Activated CD4-positive, alpha-beta T cell treated with anti-CD3 and anti-CD28 coated beads, Interleukin-2, amount 50 U/mL, for 1 hour (primary cell): ENCODE measurements at places on chromosomes 11 and 22.

- no peak for DNase-seq
Measured at GRCh38 chr11:8049084-8049483, 31.9 kb upstream of the TUB start.

DNA sequence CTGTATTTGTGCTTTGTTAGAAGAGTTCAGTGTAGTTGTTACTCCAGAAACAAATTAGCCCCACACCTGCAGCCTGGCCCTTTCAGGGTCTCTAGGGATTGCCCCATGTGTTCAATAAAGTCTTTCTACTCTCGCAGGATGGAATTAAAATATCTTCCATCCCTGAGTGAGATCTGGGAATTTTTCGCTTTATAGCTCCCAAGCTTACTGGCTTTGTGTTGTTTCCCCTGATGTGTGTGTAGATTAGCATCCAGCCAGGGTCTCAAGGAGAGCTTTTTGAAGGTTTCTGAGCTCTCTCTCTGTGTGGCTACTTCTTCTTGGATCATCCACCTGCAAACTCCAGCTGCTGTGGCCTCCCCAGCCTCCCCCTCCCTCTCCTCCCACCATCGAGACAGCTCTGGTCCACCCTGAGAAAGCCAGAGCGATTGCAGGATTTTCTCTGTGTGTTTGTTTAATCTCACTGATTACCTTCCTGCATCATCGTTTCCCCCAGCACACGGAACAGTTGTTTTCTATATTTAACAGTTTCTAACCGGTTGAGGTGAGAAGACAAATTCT lies 553.5 kb downstream of the TBC1D22A start:
- DNase-seq, result no peak

GRCh38 chr11:67242548-67242947 lies 23.7 kb upstream of the GRK2 start:
- no peak for DNase-seq

DNA sequence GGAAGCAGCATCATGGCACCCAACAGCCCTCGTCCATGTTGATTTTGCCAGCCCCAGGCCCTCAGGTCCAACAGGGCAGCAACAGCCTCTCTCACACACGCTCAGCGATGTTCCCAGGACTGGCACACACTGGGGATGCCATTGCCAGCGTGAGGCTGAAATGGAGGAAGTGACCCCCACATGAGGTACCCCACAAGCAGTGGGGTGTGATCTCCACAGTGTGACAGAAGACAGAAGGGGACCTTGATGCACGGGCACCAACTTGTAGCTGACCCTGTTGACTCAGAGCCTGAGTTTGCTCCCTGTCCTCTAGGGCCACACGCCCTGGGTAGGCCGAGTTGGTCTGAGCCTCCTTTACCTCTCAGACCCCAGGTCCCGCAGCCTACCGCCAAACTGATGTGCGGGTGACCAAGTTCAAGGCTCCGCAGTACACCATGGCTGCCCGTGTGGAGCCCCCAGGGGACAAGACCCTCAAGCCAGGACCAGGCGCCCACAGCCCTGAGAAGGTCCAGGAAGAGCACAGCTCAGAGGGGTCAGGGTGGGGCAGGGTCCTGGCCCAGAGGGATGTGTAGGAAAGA lies 6.2 kb downstream of the SCGB1C1 start:
- DNase-seq, result no peak

GRCh38 chr11:11309906-11310305 lies 43.1 kb downstream of the CSNK2A3 start:
- DNase-seq, result no peak

DNA sequence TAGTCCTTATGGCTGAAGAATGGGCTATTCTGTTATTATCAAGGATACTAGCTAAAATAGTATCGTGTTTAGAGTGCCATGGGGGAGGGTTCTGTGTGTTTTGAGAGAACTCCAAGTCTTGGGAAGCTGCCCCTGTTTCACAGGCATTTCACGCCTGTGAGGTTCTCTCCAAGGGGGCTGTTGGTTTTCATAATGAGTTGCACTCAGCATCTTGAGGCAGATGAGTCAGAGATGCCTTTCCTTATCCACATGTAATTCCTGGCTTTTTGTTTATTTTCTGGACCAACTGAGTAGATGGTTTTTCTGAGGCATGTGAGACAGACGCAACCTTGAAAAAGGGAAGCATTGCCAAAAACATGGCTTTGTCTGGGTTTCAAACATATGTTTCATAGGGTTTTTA lies 203.7 kb downstream of the ARHGAP42 start:
- no peak for DNase-seq

DNA sequence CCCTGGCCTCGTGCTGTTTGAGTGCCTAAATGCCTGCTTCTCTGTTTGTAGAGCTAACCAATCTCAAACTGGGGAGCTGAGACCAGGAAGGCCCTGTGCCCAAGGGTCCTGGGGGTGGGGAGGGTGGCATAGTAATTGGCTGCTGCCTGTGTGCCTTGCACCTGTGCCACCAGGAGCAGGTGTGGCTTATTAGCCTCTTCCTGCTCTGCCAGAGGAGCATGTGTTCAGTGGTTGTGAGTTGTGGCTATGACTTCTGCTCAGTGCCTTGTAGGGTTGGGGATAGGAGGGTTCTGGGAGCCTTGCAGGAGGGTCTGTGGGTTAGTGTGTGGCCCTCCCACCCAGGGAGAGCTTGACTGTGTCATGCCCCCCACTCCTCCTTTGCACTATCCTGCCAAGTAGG lies 109.2 kb downstream of the ZBTB16 start:
- DNase-seq, result no peak

- peak; percentile 95 for DNase-seq
Measured at GRCh38 chr22:46674367-46674781, 54.2 kb downstream of the GRAMD4 start.

DNA sequence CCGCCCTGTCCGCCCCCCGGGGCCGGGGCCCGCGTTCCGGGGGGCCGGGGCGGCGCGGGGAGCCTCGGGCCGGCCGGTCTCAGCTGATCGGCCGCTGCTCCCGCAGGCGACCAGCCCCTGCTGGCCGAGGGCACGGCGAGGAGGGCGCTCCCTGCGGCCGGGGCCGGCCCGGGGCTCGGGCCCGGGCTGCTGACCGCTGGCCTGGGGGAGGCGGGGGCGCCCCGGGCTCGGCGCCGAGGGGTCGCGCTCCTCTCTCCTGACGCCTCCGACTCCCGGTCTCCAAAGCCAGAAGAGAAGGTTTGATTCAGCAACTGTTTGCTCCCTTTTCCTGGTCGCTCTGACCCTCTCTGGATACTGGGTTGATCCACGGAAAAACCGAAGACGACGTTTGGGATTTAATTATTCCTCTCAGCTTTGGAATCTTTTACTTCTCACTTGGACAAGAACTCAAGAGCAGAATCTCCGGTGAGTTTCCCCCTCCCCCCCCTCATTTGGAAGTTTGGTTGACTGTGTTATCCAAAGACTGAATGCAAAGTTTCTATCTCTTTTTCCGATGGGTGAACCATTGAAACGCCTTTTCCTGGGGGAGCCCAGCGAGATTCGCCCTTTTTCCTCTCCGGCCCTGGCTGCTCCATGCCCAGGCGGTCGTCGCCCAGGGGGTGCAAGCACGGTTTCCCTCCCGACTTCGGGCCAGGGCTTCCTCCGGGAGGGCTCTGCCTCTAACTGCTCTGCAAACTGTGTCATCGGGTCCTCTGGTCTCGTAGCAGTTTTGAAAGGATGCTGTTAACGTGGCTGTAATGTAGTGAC lies 725 bp downstream of the KDM2A start:
- DNase-seq, result peak; percentile 9

GRCh38 chr11:57425565-57426438 lies 1.1 kb downstream of the SLC43A3 start:
- no peak for DNase-seq

- DNase-seq, result no peak
Measured at GRCh38 chr11:67268962-67269268, 2.6 kb downstream of the GRK2 start.

DNA sequence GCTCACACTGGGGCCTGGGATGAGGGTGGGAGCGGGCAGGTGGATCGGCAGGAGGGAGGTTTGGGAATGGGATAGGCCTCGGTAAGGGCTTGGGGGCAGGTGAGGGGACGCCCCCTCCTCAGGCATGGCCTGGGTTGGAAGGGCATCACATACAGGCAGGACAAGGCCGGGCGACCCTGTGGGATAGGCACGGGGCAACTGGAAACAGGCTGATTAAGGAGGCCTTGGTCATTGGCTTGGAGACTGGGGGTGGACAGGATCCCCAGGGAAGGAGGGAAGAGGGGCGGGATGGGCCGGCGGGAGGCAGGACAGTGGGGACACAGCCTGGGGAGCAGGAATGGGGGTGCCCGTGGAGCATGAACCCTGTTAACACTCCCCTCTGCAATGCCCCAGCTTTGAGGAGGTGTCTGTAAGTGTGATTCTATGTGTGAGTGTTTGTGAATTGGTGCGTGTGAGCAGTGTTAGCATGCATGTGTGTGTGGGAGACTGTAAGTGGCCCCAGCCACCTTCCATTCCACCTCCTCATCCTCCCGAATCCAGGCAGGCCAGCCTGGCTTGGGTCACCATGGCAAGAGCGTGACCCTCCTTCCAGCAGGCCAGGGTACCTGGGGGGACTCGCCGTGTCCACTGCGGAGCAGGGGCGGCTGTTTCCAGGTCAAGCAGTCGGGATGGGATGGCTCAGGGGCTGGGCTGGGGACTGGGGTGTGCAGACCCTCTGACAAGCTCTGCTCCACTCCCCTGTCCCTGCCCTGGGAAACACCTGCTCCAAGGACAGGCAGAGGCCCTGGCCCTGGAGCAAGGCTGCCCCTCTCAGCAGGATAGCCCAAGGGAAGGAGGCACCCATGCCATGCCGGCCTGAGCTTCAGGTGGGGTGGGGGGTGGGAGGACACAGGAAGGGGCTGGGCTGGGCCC lies 3.4 kb upstream of the PIM3 start:
- no peak for DNase-seq

- no peak for DNase-seq
Measured at GRCh38 chr11:34769224-34769623, 147.0 kb downstream of the APIP start.

- no peak for DNase-seq
Measured at GRCh38 chr11:102155676-102156075, 45.4 kb downstream of the YAP1 start.

DNA sequence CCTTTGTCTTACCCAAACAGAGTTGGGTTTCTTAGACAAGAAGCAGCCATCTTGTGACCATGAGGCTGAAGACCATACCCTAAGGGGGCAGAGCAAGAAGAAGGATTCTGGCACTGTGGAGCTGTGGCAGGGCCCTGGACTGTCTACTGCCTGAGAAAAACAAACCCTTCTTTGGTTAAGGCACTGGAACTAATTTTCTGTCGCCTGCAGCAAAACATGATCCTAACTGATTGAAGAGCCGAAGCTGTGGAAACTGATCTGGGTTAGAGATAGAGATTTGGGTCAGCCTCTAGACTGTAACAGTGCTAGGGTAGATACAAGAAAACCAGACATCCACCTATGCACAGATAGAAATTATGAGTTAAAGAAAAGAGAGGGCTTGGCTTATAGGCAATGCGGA lies 11.3 kb upstream of the ACER3 start:
- DNase-seq, result no peak

DNA sequence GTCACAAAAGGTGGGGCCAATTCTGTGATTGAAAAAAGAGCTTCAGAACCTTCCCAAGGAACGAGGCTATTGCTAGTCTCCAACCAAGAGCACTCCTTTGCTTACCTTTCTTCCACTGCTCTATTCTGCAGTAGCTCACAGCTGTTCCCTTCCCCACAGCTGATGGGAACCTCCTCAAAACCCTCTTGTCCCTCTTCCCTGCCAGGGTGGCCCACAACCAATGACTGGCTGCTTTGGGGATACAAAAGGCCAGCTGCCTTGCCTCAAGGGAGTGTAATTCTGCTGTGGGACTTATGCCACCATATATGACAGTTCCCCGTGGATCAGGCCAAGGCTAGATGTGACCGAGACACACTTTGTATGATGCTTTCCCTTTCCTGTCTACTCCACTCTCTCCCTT lies 15.0 kb downstream of the KCNE3 start:
- DNase-seq, result no peak

- no peak for DNase-seq
Measured at GRCh38 chr22:49921508-49922278, 3.3 kb downstream of the CRELD2 start.

DNA sequence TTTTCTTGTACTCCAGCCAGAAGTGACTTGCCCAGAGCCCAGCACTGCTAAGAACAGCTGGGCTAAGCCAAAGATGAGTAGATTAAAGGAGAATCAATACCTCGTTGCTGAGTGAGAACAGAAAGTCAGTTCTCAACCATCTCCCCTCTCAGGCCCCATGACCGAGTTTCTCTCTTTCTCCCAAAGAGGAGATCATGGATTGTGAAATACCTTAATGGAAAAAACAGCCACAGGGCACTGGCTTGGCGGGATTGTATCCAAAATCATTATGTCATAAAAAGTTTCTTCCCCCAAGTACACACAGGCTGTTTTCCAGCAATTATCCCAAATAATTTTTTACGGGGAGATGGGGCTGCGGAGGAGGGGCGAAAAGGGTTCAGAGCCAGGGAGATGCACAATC lies 111.8 kb upstream of the TMEM45B start:
- DNase-seq, result no peak

- no peak for DNase-seq
Measured at GRCh38 chr11:46050003-46050461, 71.2 kb downstream of the PHF21A start.

- no peak for DNase-seq
Measured at GRCh38 chr22:44932493-44932892, 77.3 kb downstream of the PHF21B start.

DNA sequence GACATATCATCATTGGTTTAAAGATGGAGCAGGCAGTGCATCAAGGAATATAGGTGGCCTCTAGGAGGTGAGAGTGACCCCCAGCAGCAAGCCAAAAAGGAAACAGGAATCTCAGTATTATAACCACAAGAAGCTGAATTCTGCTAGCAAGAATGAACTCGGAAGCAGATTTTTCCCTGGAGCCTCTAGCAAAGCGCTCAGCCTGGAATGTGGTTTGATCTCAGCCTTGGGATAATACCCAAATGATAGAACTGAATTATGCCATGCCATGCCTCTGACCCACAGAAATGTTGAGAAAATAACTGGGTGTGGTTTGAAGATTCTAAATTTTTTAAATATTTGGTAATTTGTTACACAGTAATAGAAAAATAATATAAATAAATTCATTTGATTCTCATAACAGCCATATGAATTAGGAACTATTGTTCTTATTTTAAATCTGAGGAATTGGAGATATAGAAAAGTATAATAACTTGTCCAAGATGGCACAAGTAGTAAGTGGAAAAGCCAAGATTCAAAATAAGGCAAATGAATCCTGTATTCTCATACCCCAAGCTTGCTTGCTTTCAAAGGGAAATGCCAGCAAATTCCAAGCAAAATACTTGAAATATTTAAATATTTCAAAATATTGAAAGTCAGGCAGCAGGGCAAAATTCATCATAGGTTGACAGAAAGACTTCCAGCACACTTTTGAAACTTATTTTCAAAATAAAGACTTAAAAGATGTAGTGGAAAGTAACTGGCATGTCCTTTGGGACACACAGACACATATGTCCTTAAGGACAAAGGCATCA lies 567.4 kb downstream of the KCNA4 start:
- no peak for DNase-seq

DNA sequence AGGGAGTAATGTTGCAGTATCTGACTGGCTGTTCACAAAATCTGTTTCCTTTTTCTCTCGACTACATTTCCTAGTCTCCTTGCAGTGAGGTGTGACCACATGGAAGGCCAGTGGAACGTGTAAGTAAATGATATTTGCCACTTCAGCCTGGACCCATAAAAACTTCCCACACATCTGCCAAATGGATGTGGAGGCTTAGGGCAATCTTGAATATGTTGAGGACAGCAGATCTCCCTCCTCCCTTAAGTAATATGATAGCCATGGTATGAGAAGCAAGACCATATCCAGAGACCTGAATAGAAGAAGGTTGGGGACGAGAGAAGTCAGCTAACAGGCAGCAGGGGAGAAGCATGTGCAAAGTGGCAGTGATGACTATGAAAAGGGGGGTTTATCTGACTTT lies 33.0 kb upstream of the C11orf87 start:
- no peak for DNase-seq

GRCh38 chr11:100735949-100736675 lies 49.0 kb downstream of the ARHGAP42 start:
- no peak for DNase-seq
